ENCODE measurements at places on chromosomes 11 and 22.

- no peak for DNase-seq
These were observed 133.0 kb downstream of the PLEKHA7 start for GRCh38 chr11:16881074-16881709.

DNA sequence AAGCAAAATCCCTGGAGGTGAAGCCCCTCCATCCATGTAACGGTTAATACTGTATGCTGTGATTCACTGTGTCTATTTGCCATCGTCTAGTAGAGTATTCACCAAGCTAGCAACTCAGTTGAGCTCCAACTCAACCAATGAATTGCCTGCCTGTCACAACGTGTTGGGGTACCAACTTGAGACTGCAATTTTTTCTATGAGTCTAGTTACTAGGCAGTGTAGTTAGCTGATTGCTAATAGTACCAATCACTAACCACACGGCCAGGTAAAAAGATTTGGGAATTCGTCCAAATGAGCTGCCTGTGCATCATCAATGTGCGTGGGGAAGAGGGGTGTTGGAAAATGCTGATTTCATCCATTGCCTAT, 1.0 kb upstream of the BTG4 start:
- peak; percentile 2 for DNase-seq

- peak; percentile 9 for DNase-seq
These were observed 714.7 kb upstream of the TENM4 start for GRCh38 chr11:80155412-80156017.

DNA sequence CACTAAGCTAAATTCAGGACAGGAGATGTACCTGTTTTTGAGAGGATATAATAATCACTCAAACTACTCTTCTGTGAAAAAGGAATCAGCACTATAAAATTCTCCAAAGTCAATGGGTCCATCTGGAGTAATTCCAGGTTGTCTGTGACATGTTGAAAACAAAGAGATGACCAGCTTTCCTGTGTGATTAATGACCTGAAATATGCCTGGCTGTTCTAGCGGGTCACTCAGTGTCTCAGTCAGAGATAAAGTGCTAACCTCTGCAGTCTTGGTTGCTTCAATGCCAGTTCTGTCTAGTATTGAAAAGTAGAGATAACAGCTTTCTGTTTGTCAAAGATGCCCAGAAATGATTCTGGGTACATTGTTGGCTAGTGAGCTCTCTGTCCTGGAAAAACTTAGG, 722.6 kb upstream of the TENM4 start:
- DNase-seq, result no peak

GRCh38 chr11:106092446-106092845, 15.0 kb downstream of the AASDHPPT start:
- DNase-seq, result no peak

DNA sequence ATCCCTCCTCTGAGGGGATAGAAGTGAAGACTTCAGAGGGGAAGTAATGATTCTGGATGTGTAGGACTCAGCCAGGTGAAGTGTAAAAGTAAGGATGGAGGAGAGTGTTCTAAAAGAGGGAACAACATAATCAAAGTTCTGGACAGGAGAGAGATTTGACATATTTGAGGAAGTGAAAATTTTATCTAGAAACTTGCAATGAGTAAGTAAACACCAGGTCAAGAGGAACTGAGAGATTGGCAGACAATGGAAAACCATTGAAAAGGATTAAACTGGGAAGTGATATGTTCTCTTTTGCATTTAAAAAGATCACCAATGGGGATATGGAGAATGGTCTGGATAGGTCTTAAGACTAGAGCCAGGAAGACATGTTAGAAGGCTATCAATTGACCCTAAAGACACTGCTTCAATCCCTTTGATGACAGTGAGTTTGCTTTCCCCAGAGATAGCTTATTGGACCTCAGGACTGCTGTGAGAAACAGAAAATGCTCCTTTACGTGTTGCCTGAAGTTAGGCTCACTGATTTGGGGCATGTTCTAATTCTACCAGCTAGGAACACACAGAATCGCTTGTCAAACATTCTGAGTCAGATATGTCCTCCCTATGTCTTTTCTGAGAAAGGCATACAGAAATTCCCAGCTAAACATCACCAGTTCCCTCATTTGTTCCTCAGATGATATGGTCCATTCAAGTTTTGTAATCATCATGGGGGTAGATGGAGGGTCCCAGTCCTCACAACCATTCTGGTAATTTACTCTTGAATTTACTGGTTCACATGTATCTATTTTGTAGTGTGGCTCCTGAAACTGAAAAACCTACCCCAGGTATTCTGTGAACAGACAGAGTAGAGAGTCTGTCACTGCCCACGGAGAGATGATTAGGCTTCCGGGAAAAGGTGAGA, 144.9 kb downstream of the MAML2 start:
- DNase-seq, result peak; percentile 14

GRCh38 chr11:29231991-29232390, 784.8 kb downstream of the KCNA4 start:
- DNase-seq, result no peak

GRCh38 chr11:108758458-108758857, 93.6 kb downstream of the DDX10 start:
- DNase-seq, result no peak

DNA sequence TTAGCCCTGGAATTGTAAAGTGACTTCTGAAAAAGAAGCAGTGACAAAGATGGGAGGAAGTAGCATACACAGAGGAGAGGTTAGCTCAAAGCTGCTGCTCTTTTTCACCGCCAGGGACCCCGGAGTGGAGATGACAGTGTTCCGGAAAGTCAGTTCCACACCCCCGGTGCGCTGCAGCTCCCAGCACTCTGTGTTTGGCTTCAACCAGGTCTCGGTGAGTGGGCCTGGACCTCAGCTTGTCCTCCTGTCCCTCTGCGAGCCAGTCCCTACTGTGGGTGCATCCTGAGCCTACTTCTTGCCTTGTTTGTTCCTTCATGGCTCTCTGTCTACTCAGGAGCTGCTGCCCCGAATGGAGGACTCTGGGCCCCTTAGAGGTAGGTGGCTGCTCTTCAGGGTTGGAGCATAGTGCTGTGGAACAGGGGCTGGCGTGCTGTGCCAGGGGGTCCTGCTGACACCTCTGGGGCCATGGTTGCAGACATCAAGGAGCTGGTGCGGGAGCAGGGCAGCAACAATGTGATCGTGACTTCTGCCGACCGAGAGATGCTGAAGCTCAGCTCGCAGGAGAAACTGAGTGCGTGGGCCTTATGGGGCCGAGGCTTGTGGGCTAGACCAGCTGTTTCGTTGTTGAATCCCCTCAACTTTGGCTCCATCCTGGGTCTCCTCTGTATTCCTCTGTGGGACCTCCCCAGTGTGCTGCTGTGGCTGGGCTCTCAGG, 1.7 kb downstream of the PCNX3 start:
- no peak for DNase-seq

- no peak for DNase-seq
These were observed 547.4 kb downstream of the NTM start for GRCh38 chr11:131917634-131918384.

DNA sequence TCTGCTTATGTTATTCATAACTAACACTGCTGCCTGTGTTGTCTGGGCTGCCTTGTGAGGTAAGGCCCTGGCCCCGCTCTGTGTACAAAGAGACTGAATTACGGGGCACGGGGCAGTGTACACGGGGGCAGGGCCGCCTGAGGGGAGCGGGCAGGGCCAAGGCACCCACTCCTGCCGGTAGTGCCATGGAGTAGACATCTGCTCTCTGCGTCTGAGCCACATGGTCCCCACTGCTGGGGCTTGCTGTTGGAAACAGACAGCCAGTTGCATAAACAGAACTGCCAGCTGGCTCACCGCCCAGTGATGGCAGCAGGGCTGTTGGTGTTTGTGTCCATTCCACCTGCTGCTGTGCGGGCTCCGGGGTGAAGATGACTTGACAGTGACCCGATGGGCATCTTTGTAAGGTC, 19.8 kb downstream of the FAM118A start:
- DNase-seq, result no peak

DNA sequence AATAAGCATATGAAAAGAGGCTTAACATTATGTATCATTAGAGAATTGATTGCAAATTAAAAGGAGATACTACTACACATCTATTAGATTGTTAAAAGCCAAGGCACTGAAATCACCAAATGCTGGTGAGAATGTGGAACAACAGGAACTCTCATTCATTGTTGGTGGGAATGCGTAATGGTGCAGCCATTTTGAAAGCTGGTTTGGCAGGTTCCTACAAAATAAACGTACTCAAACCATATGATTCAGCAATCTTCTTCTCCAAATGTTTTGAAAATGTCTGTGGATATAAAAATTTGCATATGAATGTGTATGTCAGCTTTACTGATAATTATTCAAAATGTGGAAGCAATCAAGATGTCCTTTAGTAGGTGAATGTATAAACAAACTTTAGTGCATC, 176.4 kb upstream of the PLET1 start:
- no peak for DNase-seq

- no peak for DNase-seq
These were observed 10.0 kb downstream of the IL18BP start for GRCh38 chr11:72008728-72009127.

DNA sequence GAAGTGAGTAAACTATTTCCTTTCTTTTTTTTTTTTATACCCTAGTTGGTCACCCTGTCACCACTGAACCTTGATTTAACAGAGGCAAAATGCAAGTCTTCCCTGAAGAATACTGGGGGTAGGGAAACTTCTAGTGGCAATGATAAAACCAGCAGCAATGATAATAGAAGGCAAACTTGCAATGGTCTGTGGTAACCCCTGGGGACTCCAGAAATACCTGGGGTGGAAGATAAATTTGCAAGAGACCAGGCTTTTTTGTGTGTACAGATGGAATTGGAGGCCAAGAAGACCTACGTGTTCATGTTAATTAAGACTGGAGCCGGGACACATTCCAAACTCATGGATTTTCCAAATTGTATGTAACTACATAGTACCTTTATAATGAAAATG, 11.6 kb downstream of the APOL5 start:
- DNase-seq, result no peak

GRCh38 chr11:79087238-79087960, 353.4 kb downstream of the TENM4 start:
- peak; percentile 76 for DNase-seq

GRCh38 chr11:122661182-122661945, 5.8 kb downstream of the UBASH3B start:
- no peak for DNase-seq

- DNase-seq, result peak; percentile 89
These were observed at the start of gene NECTIN1 for GRCh38 chr11:119728651-119729580. NECTIN1 (minus strand) TSS chr11:119729200; CDS start chr11:119728553, 647 bp downstream.

- no peak for DNase-seq
These were observed 62.8 kb downstream of the DDX10 start for GRCh38 chr11:108727665-108728064.

GRCh38 chr11:64204080-64204440, 2.5 kb upstream of the FERMT3 start:
- no peak for DNase-seq

- DNase-seq, result no peak
These were observed 4.7 kb downstream of the B3GAT1 start for GRCh38 chr11:134407321-134407828.

DNA sequence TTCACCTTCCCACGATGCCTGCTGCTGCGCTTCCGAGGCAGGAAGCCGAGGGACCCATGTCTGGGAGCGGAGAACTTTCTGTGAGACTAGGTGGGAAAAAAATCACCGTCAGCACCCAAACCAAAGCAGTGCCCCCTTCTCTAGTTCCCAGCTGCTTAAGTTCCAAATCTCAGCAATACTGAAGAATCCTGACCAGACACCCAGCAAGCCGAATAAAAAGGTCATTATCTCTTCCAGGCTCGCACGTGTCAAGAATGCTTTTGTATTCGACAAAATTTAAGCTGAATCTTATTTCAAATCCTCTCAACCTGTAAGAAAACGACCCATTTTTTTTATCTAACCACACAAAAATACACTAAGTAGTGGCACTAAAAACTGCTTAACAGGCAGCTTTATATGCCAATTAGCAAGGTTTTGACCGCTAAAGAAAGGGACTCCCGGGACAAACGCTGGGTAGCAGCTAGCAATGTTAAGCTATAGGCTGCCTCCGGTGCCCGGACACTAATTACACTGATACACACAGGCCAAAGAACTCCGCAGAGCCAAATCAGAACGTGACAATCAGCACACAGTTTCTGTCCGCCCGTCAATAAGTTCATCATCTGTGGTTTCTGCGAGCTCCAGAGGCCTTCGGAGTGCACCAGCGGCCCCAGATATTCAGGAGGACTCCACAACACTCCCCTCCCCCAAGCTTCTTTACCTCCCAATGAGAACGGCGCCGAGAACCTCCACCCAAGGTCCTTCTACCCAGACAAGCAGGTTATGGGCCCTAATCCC, 728 bp downstream of the RPL3 start:
- DNase-seq, result no peak

DNA sequence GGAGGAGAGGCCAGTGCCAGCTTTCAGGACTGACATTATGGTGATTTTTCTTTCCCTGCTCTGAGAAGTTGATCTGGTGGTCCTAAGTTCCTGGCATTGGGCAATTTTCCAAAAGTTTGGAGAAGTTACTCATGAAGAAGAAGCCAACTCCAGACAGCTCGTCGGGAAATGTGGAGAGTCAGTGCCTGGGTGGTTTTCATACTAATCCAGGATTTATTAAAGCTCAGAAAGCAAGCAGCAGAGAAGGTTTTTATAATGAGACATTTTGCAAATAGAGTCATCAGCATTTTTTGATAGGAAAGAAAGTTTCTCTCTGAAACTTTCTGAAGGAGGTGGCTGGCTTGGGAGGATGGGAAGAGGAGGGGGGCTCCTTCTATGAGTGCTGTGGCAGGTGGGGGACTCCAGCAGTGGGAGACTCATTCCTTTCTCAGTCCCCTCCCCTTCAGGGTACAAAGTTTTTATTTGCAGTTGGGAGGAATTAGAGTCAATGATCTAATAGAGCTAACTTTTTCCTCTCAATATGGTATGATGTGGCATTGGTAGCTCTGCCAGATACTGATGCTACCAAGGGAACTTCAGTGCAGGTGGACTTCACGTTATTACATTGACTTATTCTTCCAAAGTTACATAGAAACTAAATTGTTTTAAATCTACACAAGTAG, 55.4 kb downstream of the LIF start:
- no peak for DNase-seq

GRCh38 chr11:61446211-61446651, 16.3 kb downstream of the SDHAF2 start:
- peak; percentile 93 for DNase-seq

DNA sequence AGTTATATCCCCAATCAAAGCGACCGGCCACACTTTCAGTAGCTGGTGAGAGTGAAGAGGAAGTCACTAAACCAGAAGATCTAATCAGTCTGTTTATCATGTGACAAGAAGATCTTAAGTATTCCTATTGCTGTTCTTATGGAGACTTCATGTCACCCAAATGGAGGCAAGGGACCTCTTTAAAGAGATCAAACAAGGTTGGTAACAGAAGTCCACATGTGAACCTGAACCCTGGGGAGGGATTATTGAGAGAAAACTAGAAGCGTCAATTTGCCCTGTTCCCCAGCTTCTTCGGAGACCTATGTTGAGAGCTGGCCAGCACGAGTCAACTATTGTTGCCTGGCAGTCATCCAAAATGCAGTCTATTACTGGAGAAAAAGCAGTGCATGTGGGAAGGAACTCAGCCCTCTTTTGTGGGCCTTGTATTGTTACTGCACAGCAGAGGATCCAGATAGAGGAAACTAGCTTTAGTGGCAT, 76.9 kb upstream of the CTSC start:
- peak; percentile 92 for DNase-seq

- no peak for DNase-seq
These were observed 76.7 kb upstream of the KCNQ1OT1 start for GRCh38 chr11:2776351-2777061.

GRCh38 chr11:13376838-13377237, 86.2 kb downstream of the BTBD10 start:
- no peak for DNase-seq

GRCh38 chr22:43733138-43733537, 79.0 kb downstream of the EFCAB6 start:
- no peak for DNase-seq

GRCh38 chr11:110200836-110201235, 95.6 kb downstream of the RDX start:
- DNase-seq, result no peak

- DNase-seq, result no peak
These were observed 72.6 kb upstream of the PARVG start for GRCh38 chr22:44108076-44108475.

Data from endothelial cell of umbilical vein (primary cell).